ENCODE measurements at places on chromosomes 6 and 20.

- no peak for DNase-seq
Observed at GRCh38 chr6:64750910-64751309, 956.1 kb downstream of the EYS start.

GRCh38 chr6:42104095-42104803 is 38.2 kb downstream of the C6orf132 start:
- peak; percentile 27 for DNase-seq

DNA sequence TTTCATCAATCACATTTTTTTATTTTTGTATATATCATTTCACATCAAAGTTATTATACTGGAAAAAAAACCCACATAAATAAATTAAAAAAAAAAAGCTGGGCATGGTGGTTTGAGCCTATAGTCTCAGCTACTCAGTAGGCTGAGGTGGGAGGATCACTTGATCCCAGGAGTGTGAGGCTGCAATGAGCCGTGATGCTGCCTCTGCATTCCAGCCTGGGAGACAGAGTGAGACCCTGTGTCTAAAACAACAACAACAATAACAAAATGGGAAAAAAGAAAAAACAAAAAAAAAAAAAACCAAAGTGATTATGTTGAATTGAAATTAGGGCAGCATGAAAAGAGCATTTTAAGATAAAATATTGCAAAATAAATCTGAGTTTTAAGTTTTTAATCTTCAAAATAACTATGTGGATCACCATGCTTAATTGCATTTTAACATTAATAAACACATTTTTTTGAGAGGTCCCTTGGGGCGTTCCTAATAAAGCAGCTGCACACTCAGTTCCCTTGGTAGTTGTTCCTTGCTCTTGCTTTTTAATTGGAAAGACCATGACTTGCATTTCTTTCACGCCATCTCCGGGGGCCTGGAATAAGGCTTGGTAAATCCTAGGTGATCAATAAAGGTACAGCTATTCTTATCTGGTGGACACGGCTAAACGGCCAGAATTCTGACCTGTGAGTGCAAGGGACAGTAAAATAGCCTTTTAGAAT is 15.1 kb downstream of the NOX3 start:
- no peak for DNase-seq

DNA sequence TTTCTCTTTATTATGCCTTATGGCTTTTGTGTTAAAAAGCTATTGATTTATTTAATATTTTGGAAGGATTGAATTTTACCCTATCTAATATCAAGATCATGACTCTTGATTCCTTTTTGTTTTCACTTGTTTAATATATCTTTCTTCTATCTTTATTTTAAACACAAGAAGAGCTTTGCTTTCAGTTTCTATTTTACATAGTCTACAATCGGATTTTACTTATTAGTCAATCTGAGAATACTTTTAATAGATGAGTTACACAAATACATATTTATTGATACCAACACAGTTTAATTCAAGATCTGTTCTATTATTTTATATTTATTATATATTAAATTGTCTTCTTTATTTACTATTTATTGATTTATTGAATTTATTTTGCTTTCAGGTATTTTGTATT is 218.8 kb downstream of the ESR1 start:
- DNase-seq, result no peak

DNA sequence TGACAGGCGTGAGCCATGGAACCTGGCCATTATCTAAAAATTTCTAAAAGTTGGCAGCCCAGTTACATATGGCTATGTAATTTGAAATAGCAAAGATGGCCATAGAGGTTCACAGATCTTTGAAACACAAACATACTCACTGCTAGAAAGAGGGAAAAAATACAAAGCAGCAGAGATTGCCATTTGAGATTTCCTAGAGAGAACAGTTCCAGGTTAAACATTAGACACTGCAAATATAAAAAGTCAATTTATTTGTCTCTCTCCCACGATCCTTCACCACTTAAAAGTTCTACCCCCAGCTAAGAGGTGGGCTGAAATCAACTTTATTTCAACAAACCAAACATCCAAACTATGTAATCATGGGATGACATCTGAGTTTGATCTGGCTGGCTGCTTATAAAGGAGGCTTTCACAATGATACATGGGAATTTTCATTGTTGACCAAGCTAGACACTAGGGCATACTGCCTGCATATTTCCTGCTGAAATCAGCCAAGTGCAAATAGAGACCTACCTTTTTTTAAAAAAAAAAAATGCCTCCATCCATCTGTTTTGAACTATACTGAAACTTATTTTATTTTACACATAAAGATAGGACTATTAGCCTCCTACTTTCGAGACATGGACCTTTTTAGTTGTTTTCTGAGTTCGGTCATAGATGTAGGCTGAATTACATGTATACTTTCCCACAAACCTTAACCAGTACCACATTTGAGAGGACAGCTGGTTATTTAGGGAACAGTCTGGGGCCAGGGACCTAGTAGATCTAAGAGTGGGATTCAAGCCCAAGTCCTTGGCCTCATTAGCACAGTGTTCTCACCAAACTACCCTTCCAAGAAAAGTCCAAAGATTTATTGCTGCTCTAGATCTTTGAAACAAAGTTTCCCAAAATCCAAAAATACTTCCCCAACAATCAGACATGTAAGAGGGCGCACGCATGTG is 16.6 kb downstream of the DCDC2 start:
- DNase-seq, result no peak

- no peak for DNase-seq
Observed at GRCh38 chr6:164290101-164290500, 875.6 kb downstream of the QKI start.

DNA sequence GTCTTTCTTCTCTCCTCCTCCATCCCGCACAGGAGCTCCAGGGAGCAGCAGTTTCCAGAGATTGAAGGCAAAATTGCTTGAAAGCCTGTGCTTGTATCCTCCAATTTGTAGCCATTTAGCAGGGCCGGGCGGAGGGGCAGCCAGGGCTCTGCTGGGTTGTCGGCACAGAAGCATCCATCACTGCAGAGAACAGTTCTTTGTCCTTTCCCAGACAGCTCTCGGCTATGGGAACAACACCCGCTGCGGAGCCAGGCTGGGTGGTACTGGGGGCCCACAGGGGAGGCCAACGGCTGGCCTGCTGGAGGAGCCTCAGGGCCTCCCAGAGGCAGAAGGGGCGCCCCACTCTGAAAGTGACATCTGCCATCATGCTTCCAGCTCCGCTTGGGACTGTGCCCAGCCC is 7.8 kb downstream of the HRH3 start:
- no peak for DNase-seq

- peak; percentile 56 for DNase-seq
Observed at GRCh38 chr20:44642203-44643153, 9.0 kb downstream of the ADA start.

- no peak for DNase-seq
Observed at GRCh38 chr6:85948481-85948880, 305.8 kb upstream of the SYNCRIP start.

GRCh38 chr6:62797190-62797589 is 414.1 kb upstream of the FKBP1C start:
- no peak for DNase-seq

DNA sequence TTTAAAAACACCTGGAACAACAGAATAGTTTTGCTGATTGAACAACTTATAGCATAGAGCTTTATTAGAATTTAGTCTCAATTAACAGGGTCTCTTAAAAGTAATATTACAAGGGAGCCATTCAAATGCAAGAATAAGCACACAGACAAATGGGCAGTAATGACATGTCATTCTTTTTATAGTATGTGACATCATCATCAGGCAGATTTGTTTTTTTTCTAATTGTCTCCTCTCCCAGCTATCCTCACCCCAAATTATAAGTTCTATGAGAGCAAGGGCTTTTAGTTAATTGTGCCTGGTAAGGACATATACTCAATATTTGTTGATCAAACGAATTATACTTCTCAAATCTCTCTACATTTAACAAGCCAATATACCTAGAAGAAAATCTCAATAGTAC is 11.0 kb downstream of the PGM3 start:
- no peak for DNase-seq

DNA sequence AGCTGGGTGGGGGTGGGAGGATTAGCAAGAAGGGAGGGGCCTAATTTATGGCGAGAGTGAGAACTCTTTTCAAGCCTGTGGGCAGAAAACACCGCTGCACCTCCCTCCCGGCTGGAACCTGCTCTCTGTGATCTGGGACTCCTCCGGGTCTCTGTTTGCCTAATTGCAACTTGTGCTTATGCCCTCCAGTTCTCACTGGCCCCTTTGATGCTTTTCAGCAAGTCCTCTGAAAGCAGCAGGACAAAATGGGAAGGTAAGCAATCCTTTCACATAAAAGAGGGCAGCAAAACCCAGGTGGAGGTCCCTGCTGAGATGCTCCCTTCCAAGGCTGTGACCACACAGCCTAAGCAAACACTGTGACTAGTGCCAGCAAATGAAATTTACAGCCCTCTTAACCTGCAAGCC is 523.0 kb upstream of the FLRT3 start:
- DNase-seq, result no peak

DNA sequence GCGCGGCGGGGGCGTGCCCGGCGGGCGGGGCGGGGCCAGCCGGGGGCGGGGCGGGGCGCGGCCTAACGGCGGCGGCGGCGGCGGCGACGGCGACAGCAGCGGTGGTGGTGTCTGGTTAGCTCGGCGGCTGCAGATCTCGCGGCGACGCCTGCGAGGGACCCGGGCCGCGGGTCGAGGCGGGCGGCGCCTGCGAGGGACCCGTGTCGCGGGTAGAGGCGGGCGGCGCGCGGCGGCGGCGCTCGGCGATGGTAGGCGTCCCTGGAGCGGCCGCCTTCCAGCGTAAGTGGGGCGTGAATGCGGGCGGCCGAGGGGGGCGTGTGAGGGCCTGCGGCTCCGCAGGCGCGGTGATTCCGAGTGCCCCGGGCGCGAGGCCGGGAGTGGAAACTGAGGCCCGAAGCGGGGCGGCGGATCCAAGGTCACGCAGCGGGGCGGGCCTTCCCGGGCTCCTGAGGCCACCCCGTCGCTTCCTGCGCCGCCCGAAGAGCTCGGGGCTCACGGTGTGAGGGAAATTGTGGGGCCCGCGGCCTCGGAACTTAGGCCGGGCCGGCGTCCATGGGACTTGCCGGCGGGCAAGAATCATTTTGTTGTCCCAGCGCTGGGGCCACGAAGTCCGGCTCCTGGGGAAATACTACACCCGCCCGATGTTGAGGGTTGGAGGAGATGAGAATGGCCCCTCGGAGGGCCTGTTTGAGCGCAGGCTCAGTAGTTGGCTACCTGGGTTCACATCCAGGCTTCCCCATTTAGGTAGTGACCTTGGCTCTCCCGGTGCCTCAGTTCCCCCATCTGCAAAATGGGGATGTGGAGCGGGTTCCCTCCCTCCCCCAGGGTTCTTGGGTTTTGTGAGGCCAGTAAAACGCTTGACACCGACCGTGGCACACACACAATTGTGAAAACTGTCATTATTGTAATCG is at the start of gene CBFA2T2:
CBFA2T2 (plus strand) TSS at position 74 of the 911 bp plus-strand sequence; CDS start at position 246, 172 bp downstream.
- DNase-seq, result peak; percentile 65

DNA sequence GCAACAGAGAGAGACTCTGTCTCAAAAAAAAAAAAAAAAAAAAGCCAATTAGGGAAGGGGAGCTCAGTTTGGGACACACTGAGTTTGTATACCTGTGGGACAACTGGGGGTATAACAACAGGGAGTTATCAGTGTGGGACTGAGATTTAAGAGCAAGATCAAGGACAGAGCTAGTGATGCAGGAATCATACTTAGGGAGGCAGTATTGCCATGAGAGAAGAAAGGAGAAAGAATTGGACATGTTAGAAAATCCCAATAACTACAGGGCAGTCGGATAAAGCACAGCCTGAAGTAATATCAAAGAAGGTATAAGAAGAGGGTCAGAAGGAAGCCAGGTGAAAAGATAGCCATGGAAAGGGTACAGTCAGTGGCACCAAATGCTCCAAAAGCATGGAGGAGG is 121.2 kb downstream of the PTPRT start:
- DNase-seq, result no peak

DNA sequence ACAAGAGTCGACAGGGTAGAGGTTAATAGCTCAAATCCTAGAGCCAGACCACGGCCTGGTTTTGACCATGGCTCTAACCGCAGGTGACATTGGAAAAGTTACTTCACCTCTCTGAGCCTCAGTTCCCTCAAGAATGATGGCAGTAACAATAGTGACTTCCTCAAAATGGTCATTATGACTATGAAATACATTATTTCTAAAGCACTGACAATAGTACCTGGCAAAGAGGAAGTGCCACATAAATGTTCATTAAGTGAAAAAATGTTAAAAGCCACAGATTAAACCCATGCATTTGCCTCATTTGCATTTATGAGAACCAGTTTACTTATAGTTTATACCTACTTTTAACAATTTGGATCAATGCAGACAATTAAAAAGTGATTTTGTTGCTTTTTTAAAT is 12.3 kb downstream of the BTBD3 start:
- DNase-seq, result no peak

DNA sequence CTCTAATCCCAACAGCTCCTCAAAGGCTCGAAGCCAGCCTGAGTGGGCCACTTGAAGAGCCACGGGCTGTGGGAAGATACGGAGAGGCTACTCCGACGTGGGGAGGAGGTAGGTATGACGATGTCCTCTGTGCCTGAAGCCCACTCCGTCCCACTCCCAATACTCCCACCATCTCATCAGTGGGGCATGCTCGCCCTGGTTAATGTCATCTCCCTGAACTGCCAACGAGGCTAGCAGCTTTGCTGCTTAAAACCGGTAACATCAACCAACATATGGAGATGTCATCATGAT is 11.1 kb downstream of the NRN1 start:
- DNase-seq, result no peak

All from fibroblast of gingiva (primary cell).